ENCODE measurements at places on chromosomes 12 and 14.

DNA sequence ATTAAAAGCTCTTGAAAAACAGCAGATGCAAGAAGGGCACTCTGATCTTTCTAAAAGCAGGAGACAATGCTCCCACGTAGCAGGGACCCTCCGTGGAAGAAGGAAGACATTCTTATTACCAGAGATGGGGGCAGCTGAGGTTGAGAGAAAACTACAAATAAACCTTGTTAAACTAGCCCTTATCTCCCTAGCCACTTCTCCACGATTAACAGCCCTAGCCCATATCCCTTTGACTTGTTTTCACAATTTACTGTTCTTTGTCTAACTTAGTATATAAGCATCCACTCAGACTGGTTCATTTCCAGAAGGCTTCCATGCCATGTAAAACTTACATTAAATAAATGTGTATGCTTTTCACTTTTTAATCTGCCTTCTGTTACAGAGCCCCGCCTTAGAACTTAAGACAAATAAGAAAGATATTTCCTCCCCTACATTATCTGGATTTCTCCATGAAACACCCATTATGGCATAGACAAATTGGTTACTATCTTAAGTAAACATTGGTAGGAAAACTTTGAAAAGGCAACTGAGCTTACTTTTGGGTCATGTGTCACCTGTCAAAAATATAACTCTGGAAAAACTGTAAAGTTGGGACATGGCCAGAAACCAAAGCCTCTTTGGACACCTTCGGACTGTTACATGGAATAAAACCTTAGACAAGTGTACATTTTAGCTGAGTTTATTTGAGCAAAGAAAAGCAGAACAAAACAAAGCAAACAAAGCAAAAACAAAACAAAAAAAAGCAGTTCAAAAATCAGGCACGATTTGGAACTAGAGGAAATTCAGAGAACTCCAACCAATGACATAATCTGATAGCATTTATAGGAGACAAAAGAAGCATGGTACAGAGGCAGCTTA, 4.9 kb upstream of the RNASE1 start:
- ATAC-seq, result no peak

DNA sequence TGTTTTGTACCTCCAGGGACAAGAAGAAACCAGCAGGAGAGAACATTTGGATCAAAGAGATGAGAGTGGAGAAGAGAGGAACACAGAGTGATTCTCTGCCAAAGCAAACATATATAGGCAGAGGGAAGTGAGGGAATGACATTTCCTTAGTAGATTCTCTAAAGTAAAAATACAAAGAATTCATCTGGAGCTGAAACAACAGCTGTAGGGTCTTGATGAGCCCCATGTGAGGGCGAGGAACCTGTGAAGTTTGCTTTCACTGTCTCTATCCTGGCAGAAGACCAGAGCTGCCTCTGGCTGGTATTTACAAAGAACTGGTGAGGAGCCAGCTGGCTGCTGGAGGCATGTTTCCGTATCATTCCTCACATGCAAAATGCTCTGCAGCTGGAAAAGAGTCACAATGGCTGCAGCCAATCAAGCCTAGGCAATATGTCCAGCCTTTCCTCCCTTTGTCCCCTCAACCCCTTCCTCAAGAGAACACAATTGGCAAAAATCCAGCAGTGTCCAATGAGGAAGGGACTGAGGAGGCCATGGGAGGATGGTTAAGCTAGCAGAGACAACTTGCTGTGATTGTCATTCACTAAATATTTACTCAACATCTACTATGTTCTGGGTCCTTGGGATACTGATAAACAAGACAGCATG, 122.5 kb downstream of the PHLDA1 start:
- no peak for ATAC-seq

DNA sequence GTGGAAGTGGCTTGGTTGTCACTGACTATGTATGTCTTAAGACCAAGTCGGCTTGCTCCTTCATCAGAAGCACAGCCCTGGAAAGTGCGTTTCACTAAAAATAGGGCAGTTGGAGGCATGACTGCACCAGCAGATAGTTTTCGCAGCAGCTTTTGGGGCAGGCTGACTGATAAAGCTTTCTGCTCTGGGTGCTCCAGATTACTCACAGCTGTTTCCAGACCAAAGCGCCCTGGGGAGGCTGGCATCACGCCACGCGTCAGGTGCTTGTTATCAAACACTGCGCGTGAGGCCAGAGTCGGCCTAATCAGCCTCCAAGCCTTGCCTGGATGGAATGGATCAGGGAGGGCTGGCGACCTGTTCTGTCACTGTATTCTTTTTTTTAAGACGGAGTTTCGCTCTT, 13.3 kb upstream of the LRRC10 start:
- no peak for ATAC-seq

DNA sequence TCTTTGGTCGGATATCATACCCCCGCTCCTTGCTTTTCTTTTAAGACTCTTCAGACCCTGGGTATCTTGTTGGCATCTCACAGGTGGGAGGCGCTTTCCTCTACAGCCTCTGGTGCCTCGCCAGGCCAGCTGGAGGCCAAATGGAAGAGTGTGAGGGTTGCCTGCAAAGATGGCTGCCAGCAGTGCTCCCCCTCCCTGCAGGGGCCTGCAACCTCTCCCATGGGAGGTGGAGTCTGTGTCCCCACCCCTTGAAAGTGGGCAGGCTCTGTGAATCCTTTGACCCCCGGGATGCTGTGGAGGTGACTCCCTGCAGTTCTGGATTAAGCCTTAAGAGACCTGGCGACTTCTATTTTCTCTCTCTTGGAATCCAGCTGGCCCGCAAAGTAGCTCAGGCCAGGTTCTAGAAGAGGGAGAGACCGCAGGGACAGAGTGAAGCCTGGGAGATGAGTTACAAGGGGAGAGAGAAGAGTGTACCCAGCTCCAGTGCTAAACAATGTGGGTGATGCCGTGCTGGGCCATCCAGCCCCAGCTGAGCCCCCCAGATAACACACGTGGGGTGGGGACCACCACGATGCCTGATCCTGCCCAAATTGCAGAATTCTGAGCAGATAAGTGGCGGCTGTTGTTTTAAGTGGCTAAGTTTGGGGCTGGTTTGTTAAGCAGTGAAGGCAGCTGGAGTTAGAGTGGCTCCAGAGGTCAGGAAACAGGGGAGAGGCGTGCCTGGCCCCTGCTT, 37.9 kb upstream of the NCOR2 start:
- ATAC-seq, result no peak

DNA sequence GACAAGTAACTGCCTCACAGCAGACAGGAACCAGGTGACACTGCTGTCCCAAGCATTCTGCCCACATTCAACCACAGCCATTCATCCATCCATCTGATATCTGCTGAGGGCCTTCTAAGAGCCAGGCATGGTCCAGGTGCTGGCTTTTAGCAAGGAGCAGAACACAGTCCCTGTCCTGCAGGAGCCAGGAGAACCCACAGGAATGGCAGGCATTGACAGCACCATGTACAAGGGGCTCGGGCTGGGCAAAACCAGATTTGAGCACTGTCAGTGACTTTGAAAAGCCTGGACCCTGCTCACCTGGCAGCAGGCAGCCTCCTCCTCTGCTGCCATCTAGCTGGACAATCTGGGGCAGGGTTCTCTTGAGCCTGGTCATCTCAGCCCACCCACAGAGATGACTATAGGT, 137.0 kb downstream of the ZFP36L1 start:
- ATAC-seq, result no peak

- no peak for ATAC-seq
Measured at GRCh38 chr14:99029145-99029915, 242.7 kb downstream of the BCL11B start.

- ATAC-seq, result no peak
Measured at GRCh38 chr12:93743229-93743998, 66.2 kb downstream of the CRADD start.

DNA sequence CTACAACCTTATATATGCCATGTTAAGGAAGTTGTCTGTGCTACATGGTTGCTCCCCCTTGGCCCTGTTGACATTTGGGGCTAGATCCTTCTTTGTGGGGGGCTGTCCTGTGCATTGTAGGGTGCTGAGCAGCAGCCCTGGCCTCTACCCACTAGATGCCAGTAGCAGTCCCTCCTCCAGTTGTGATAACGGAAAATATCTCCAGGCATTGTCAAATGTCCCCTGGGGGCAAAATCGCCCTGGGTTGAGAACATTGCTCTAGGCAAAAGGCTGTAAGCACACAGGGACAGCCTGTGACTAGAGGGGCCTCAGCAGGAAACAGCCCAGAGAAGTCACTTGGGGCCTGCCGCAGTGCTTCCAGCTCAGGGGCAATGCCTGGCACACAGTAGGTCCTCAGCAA, 1100.3 kb downstream of the BCL11B start:
- ATAC-seq, result no peak

GRCh38 chr12:124631681-124632256, 64.4 kb upstream of the NCOR2 start:
- ATAC-seq, result no peak

GRCh38 chr14:92397150-92397952, 74.4 kb downstream of the SLC24A4 start:
- no peak for ATAC-seq

DNA sequence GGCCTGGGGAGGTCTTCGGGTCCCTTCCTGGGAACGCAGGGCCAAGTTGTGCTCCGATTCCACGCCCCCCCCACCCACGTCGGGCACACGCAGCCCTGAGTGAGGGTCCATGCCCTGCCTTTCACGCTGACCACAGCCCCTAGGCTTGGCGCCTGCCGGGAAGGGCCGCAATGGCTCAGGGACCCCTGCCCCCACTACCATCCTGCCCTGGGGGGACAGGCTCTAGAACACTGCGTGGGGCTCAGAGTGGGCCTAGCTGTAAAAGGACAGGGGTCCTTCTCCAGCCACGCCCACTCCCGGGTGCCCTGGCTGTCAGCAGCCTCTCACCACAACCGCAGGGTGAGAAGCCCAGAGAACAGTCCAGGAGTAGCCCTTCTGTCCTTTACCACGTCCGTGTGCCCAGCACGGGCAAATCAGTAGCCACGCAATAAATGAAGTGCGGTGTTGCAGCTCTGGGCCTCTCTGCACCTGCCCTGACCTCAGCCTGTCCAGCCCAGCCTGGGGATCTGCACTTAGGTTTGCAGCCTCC, 9.4 kb upstream of the GPR68 start:
- ATAC-seq, result no peak

- no peak for ATAC-seq
Measured at GRCh38 chr14:36256126-36256801, 64.2 kb downstream of the MBIP start.

DNA sequence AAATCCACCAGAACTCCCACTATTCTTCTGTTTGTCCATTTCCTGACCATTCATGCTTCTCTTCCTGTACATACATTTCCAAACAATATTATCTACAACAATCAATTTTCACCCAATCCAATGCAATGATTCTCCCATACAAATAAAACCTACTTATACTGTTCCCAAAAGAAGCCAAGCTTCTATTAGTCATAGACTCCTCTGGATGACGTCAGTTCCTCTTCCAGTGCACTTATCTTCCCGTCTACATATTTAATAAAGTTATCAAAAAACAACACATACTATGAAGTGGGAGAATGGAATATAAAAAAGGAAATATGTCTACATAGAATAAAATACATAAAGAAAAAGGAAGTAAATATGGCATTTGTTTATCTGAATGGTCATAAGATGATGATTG, 165.4 kb downstream of the FOXG1 start:
- no peak for ATAC-seq

Data from activated CD4-positive, CD25-positive, alpha-beta regulatory T cell treated with anti-CD3 and anti-CD28 coated beads, Interleukin-2, amount 50 U/mL, for 24 hours (primary cell).